ENCODE measurements at places on chromosomes 12 and 14. TPM values are rescaled to one million over a fixed set of nuclear protein-coding genes. Genes with fewer than 3 reads are reported as not detected.
A peak's percentile ranks its signal among the peaks of the same experiment; 100 is the strongest.

DNA sequence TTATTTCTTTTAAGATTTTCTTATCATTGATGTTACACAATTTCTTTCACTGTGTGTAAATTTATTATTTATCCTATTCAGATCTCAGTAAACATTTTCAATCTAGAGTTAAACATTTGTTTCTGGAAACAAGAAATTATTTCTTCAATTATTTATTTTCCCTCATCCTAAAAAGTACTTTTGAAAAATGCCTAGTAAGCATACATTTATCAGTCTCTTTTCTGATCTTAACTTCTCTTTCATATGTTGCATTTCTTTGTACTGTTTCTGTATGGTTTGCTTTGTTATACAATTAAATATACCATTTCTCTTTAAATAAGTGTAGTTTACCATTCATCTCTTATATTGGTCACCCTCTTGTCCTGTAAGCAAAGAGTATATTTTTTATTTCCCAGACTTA is 263.2 kb downstream of the C12orf50 start:
- DNase-seq = no peak

DNA sequence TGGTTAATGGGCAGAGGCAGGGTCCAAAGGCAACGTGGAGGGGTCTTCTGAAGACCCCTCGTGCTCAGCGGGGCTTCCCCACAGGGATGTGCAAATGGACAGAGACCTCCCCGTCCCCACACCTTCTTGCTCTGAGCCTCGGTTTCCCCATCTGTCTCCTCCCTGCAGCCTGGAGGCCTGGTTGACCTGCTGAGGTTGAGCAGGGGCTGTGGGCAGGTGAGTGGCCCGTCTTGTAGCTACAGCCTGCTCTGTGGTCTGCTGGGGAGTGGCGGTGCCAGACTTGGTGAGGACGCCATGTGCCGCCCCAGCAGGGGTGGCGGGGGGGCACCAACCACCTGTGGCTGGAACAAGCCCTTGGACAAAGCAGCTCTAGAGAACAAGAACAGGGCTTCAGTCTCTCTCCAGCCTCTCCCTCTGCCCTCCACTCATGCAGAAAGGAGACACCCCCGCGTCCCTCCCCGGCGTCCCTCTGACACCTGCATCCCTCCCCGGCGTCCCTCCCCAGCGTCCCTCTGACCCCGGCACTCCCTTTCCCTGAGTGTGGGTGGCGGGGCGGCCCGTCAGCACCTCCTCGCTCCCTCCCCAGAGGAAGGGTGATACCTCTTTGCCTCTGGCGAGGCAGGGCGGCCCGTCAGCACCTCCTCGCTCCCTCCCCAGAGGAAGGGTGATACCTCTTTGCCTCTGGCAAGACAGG is 83.7 kb downstream of the NOC4L start:
- DNase-seq = no peak

DNA sequence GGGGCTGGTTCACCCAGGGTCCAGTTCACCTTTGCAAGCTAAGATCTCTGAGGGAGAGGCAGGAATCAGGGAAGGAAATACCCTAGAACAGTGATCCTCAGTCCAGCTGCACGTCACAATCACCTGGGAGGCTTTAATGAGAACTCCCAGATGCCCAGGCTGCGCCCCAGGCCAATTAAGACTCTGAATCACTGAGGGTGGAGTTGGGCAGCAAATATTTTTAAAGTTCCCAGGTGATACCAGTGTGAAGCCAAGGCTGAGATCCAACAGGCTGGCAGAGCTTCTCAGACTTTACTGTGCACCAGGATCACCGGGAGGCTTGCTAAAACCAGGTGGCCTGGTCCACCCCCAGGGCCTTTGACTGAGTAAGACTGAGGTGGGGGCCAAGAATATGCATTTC is 23.8 kb downstream of the MYL2 start:
- DNase-seq = no peak

GRCh38 chr12:52977170-52977569 is 28.3 kb downstream of the KRT18 start:
- no peak for DNase-seq

GRCh38 chr12:101299931-101300330 is 20.0 kb downstream of the UTP20 start:
- DNase-seq = no peak

The LHX5 gene
- total RNA-seq = not detected

DNA sequence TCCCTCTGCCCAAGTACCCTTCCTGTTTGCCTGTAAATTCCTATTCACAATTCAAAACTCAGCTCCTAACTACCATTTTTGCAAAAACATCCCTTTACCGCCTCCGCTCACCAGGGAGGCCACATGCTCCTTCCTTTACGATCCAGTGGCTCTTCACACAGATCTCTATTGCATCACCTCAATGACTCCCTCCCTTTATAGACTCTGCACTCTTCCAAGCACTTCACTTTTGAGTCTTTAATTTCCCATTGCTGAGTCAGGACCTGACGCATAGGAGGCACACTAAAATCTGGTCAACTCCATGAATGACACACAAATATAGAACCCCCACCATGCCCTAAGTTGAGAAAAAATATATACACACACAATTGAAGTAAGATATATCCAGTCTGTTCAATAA is 45.9 kb downstream of the PPP1R13B start:
- DNase-seq = no peak

DNA sequence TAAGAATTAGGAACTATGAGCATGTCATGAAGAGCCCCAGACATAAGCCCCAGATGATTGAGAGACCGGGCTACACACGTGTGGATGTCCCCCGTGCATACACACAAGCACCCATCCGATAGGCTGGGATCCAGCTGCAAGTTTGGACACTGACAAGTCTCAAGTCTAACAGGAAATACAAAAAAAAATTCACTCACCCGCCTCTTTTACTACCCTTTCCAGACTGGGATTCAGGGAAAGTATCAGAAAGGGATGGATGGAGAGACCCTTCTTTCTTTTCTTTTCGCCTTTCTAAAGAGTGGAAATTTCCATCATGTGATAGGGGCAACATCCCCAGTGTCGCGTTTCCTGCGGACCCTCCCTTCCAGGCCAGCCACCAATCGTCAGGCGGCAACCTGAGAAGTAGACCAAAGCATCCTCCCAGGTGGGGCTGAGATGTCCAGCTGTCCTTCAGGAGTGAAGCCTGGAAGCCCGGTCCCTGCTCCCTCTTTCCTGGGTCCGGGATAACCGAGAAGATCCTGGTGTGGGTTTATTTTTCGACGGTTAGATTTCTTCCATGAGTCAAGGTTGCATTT is 6.4 kb upstream of the SLC38A4 start:
- no peak for DNase-seq

- no peak for DNase-seq
Measured at GRCh38 chr12:101298426-101298825, 18.5 kb downstream of the UTP20 start.

- peak; percentile 37 for DNase-seq
Measured at GRCh38 chr14:59055439-59056045, 132.9 kb upstream of the DAAM1 start.

The JPH4 gene
- total RNA-seq = not detected

The CCDC77 gene
- 16.8 TPM for total RNA-seq

GRCh38 chr14:86619726-86620125 is 1089.8 kb downstream of the FLRT2 start:
- DNase-seq = no peak

DNA sequence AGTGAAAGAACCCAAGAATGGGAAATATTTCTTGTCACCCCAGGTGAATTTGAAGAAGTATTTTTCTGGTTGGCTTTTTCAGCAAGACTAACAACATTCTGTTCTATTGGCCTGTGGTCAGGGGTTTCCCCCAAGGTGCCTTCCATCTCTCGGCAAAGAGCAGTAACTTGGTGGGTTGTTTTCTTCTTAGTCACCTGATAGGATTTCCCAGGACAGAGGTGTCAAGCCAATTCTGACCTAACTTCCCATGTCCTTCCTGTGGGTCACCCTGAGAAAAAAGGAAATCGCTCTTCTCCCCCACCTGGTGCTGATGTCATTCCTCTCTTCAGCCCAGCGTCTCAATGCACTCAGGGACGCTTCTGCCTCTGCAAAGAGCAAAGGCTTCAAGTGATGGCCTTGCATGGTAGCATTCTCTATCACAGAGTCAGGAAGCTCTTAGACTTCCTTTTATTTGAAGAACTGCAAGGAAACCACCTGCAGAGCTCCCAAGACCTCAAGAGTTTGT is 16.1 kb upstream of the IFNG start:
- DNase-seq = peak; percentile 74

DNA sequence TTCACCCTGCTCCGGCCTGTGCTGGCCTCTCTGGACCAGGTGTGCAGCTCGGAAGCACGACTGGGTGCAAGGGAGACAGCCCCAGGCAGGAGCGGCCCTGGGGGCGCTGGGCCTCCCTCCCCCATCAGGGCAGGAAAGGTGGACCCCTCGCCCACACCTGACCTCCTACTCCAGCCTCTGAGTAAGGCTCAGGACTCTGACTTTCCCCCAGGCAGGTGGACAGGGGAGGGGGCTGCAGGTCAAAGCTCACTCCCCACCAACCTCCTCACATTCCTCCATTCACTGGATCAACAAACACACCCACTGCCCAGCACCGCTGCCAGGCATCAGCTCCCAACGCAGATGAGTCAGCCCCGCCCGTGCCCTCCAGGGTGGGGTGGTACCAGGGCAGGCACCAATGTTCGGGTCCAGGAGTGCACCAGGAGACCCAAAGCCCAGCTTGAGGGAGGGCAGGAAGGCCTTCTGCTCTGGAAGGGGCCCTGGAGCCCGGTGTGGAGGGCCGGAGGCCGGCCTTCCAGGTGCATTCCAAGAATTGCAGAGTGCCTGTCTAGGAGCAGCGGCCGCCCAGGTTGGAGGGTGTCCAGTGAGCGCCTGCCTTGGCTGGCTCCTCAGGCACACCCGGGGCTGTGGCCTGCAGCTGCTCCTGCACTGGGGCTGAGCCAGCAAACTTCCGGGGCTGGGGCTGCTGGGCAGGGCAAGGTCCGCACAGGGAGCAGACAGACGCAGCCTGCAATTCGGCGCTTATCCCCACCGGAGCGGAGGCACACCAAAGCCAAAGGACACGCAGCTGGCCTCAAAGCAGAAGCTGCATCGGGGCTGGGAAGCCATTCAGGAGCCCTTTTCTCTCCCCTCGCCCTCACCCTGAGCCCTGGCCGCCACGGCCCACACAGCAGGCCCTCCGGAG is 1.6 kb upstream of the INF2 start:
- no peak for DNase-seq

GRCh38 chr14:36646664-36647416 is 14.8 kb upstream of the PAX9 start:
- no peak for DNase-seq

DNA sequence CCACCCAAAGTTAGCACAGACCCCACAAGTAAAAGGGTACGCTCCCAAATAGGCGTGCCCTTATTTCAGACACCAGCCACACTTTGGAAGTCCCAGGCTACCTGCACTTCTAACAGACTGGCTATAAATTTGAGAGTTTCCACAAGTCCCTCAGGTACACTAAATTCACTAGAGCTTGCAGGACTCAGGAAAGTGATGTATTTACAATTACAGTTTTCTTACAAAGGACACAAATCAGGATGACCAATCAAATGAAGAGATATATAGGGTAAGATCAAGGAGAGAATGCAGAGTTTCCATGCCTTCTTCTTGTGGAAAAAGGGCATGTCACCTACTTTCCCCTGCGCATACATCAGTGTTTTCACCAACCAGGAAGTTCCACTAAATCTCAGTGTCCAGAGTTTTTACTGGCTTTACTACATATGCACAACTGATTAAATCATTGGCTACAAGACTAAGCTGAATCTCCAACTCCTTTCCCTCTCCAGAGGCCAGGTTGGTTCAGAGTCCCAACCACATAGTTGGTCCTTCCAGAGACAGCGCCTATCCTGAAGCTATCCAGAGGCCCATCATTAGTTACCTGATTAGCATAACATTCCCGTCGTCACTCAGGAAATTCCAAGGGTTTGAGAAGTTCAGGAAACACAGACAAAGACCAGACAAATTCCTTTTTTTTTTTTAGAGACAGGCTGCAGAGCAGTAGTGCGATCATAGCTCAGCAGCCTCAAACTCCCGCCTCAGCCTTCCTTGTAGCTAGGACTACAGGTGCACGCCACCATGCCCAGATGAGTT is 84.2 kb downstream of the DENND5B start:
- no peak for DNase-seq

The GAS2L3 gene
- 3.5 TPM for total RNA-seq

DNA sequence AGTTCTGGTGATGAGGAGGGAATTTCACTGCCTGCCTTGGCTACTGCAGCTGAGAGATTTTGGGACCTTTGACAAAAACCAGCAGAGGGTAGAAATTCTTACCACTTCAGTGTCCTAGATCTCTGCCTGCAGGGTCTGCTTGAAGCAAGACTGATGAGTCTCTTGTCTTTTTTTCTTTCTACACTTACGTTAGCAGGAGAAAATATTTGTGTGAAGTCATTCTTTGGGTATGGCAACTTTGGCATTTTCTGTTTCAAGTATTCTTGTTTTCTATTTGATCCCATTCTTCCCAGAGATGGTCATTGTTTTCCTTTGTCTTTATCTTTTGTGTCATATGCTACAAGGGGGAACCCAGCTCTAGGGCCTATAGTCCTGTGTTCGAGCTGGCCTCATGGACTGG is 65.6 kb upstream of the FERMT2 start:
- no peak for DNase-seq

The DIO2 gene
- not detected for total RNA-seq

DNA sequence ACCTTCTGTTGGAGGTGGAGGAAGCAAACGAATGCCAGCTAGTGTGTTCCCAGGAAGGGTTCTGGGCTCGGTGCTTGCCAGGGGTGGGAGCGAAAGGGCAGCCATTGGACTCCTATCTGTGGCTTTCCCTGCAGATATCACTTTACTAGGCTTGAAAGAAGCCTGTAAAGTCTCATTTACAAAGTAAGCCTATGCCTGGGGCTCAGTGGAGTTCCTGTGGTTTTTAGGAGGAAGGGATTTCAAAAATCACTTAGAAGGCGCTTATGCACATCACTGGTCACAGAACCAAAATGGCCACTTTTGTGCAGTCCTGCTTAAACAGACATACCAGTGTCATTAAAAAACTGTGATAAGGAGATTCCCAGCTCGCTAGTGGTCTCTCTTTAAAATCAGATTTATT is 22.7 kb downstream of the CLMN start:
- no peak for DNase-seq

The GRIP1 gene
- 0.29 TPM for total RNA-seq

DNA sequence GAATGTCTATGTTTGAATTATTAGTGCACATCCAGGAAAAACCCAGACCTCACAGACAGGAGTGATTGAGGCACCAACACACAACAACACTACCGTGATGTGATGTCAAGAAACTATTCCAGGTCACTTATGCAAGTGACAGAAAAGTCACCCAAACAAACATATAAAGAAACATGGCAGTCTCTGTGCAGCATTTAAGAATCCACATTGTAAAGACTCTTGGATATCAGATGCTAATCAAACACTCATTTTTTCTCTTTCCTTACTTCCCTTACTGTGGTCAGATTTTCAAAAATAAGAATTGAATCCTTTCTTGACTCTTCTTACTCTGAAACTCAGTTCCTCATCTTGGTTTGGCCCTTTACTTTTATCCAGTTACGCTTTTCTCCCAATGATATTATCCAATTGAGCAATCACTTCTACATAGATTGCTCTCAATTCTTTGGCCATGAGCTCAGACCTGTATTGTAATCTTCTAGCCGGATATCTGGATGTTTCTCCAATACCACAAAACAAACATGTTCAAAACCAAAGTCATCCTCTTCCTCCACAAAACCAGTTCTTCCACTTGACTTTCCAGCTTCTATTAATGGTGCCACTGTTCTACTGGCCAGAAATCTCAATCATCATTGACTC is 115.4 kb downstream of the DUSP6 start:
- DNase-seq = no peak
